ENCODE measurements at places on chromosomes 7 and 10. TPM values are rescaled to one million over a fixed set of nuclear protein-coding genes. Genes with fewer than 3 reads are reported as not detected.

The PFKP gene
- polyA plus RNA-seq: 20.7 TPM

The PRSS37 gene
- 0.28 TPM for polyA plus RNA-seq

The TEX47 gene
- polyA plus RNA-seq: not detected

The IL6 gene
- polyA plus RNA-seq: 0.46 TPM

The INSYN2A gene
- 0.66 TPM for polyA plus RNA-seq

The LIPF gene
- polyA plus RNA-seq: 0.76 TPM

The TMEM26 gene
- polyA plus RNA-seq: 6.9 TPM

The CYP3A4 gene
- 0.33 TPM for polyA plus RNA-seq

The NPTX2 gene
- polyA plus RNA-seq: 4.0 TPM

The TMEM213 gene
- polyA plus RNA-seq: 0.03 TPM

The AKR1C4 gene
- not detected for polyA plus RNA-seq

The RNF133 gene
- not detected for polyA plus RNA-seq

The PIP gene
- not detected for polyA plus RNA-seq

The GPR15LG gene
- polyA plus RNA-seq: not detected

The TUBAL3 gene
- polyA plus RNA-seq: not detected

The AKR1D1 gene
- polyA plus RNA-seq: not detected

The PDGFA gene
- 30.0 TPM for polyA plus RNA-seq

The TBX20 gene
- not detected for polyA plus RNA-seq

The RET gene
- polyA plus RNA-seq: 3.2 TPM

The IRF5 gene
- polyA plus RNA-seq: 2.0 TPM

The TMEM229A gene
- polyA plus RNA-seq: not detected

The SRRT gene
- 72.6 TPM for polyA plus RNA-seq

The NPY4R2 gene
- polyA plus RNA-seq: not detected

The ZNF679 gene
- not detected for polyA plus RNA-seq

The ADAMTS14 gene
- 22.2 TPM for polyA plus RNA-seq

The GIMAP2 gene
- not detected for polyA plus RNA-seq

The OR2A12 gene
- not detected for polyA plus RNA-seq

The CRYGN gene
- 0.33 TPM for polyA plus RNA-seq

The SLIT1 gene
- polyA plus RNA-seq: 1.6 TPM

The PNLIP gene
- polyA plus RNA-seq: 0.16 TPM

The ECHS1 gene
- 128 TPM for polyA plus RNA-seq

The AGR3 gene
- not detected for polyA plus RNA-seq

The FANK1 gene
- not detected for polyA plus RNA-seq

The TMEM209 gene
- polyA plus RNA-seq: 11.6 TPM

The AQP1 gene
- polyA plus RNA-seq: 115 TPM

The TMEM139 gene
- polyA plus RNA-seq: 1.7 TPM

The ZP3 gene
- 1.5 TPM for polyA plus RNA-seq

The CYP3A5 gene
- polyA plus RNA-seq: 0.84 TPM

The CARD11 gene
- not detected for polyA plus RNA-seq

The NME8 gene
- not detected for polyA plus RNA-seq

The NEBL gene
- not detected for polyA plus RNA-seq

The ZNF239 gene
- polyA plus RNA-seq: 10.5 TPM
